ENCODE measurements at places on chromosomes 1 and 21.

- DNase-seq = no peak
Measured at GRCh38 chr1:151133018-151133806, 13.2 kb downstream of the SEMA6C start.

GRCh38 chr1:217620814-217621213 lies 10.1 kb downstream of the GPATCH2 start:
- no peak for DNase-seq

DNA sequence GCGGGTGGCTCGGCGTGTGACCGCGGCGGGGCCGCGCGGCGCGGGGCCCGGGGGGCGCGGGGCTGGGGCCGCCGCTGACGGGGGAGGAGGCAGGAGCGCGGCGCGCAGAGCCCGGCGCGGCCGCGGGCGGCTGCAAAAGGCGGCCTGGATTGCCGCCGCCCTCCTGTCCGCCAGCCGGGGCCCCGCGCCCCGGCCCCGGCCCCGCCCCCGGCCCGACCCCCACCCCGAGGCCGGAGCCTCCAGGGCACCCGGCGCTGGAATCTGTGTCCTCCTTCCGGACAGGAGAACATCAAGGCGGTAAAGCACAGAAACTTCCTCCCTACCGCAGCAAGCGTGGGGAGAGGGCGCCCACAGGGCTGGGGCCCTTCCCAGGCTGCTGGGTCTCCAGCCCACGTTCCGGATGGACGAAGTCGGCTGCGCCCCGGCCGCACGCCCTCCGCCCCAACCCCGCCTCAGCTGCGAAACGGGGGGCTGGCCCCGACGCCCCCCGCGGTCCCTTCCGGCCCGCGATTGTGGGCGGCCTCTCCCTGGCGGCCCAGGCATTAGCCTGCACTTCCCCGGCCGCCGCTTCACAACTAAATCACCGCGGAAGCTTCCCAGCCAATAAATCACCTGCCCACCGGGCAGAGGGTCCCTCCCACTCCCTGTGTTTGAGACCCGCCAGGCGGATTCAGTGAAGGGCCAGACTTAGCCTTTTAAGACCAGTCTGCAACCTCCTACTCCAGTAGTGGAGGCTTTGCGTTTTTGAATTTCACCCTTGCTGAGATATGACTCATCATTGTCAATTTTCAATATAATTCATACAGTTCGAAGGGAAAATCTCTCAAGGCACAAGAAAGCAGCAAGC lies 106.0 kb downstream of the SLC45A1 start:
- peak; percentile 36 for DNase-seq

DNA sequence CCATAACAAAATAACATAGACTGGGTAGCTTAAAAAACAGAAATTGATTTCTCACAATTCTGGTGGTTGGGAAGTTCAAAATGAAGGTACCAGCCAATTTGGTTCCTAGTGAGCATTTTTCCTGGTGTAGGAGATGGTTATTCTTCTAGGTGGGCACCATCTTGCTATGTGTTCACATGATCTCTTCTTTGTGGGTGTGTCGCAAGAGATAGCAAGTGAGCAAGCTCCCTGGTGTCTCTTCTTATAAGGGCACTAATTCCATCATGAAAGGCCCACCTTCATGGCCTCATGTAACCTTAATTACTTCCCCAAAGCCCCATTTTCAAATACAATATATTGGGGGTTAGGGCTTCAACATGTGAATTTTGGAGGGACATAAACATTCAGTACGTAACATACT lies 38.8 kb upstream of the ATP5PO start:
- no peak for DNase-seq

- no peak for DNase-seq
Measured at GRCh38 chr1:42957880-42958487, 684 bp downstream of the SLC2A1 start.

All from skeletal muscle cell (primary cell).